ENCODE measurements at places on chromosomes 16 and 17.

DNA sequence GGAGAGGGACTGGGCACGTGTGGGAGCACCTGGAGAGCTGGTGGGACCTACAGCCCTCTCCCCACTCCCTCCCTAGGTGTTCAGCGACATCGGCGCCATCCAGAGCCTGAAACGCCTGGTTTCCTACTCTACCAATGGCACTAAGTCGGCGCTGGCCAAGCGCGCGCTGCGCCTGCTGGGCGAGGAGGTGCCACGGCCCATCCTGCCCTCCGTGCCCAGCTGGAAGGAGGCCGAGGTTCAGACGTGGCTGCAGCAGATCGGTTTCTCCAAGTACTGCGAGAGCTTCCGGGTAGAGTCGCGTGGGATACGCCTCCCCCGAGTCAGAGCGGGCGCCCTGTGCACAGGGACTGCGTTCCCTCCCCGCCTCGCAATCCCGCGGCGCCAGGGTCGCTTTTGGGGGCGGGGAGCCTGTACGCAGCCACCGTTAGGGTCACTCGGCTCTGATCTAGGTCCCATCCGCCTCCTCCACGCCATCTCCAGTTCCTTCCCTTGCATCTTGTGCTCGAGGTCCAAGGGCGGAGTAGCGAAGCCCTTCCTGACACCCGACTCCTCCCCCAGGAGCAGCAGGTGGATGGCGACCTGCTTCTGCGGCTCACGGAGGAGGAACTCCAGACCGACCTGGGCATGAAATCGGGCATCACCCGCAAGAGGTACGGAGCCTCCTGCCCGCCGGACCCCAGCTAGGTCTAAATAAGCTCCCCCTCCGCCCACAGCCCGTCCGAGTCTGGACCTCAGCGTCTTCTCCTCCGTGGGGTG lies 13.0 kb downstream of the SARM1 start:
- peak; percentile 76 for DNase-seq

- DNase-seq: no peak
These were observed 10.2 kb downstream of the MYO19 start for GRCh38 chr17:36524428-36524876.

GRCh38 chr16:12119562-12119961 lies 143.0 kb downstream of the SNX29 start:
- no peak for DNase-seq

DNA sequence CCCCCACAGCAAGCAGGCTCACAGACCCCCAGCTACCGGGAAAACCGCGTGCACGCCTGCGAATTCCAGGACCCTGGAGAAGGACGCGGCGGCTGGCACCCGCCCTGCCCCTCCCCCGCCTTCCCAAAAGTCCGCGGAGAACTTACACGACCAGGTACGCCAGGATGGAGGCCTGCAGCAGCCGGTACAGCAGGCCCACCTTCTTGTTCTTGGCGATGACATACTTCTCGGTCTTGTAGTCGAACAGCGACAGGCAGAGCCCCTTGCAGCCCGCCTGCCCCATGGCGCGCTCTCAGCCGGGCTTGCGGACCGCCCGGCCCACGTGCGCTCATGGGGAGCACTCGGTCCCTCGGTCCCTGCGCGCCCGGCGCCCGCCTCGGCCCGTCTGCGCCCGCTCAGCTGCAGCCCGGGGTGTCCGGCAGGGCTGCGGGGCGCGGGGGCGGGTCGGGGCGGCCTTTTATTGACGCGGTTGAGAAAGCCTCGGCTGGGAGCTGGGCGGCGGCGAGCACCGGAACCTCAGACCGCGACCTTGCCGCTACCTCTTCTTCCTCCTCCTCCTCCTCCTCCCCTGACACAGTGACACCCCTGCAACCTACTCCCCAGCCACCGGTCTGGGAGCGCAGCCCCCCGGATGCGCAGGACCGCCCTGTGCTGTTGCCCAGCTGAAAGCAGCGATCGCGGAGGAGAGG lies at the start of gene P2RX5:
P2RX5 (minus strand) TSS at position 433 of the 689 bp plus-strand sequence; CDS start at position 283, 150 bp downstream.
- peak; percentile 15 for DNase-seq

GRCh38 chr17:63487014-63487339 lies 10.1 kb downstream of the ACE start:
- DNase-seq: no peak

GRCh38 chr17:33725675-33726271 lies 432.7 kb upstream of the ASIC2 start:
- no peak for DNase-seq

DNA sequence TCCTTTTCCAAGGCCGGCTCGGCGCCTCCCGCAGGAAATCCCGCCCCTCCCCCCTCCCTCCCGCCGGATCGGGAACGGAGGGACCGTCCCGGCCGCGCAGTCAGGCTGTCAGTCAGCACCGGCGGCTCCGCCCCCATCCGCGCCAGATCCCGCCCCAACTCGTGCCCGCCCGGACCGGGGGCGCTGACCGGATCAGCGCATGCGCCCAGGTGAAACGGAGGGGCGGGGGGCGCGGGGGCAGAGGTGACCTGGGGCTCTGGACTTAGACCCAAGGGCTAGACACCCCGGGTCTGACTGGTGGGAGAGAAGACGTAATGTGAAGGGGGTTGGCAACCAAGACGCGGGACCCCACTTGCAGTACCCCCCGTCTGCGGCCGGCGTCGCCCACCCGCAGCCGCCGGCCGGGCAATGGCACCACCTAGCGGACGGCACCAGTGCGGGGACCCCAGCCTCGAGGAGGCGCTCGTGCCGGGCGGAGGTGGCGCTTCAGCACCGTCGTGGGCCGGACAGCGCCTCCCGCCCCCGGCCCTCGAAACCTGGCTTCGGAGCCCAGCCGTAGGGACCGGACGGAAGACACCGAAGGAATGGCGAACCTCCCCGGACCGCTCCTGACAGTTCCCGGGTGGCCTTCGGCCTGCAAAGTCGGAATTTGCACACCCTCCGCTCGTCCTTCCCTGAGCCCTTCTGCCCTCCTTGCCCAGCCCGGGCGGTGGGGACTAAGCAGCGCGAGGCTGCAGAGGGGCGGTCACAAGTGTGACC lies at the start of gene CASKIN2:
CASKIN2 (minus strand) TSS at position 42 of the 759 bp plus-strand sequence. CDS start 1,733 bp downstream, outside the sequence.
- peak; percentile 70 for DNase-seq

GRCh38 chr16:89417352-89417751 lies 73.0 kb downstream of the ANKRD11 start:
- no peak for DNase-seq

GRCh38 chr17:58913971-58914769 lies 158.5 kb downstream of the PPM1E start:
- no peak for DNase-seq

DNA sequence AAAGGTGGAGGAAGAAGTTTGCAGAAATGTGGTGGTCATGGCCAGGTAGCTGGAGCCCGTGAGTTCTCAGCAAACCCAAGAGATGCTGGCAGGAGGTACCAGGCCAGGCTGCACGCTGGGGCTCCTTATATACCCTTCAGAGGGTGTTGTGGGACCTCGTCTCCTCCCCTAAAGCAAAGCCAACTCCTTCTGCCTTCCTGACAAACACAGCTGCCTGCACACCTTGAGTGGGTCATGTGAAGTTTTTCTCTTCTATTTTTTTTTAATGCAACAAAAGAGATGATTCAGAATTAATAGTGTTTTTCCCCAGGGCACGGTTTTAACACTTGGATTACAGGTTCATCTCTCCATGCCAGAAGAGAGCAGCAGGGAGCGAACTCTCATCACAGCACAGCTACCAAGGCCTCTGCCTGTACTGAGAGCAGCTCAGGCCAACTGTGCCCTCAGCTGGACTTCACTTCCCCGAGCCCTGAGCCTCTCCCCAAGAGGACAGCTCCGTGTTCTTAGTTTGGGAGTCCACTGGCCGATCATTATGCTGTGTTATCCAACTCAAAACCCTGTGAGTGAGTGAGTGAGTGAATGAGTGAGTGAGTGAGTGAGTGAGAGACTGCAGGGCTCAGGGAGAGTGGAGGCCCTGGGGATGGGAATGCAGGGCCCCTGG lies at the start of gene KRT15:
KRT15 (minus strand) TSS at position 102 of the 661 bp plus-strand sequence; CDS start at position 39, 63 bp downstream.
- no peak for DNase-seq

DNA sequence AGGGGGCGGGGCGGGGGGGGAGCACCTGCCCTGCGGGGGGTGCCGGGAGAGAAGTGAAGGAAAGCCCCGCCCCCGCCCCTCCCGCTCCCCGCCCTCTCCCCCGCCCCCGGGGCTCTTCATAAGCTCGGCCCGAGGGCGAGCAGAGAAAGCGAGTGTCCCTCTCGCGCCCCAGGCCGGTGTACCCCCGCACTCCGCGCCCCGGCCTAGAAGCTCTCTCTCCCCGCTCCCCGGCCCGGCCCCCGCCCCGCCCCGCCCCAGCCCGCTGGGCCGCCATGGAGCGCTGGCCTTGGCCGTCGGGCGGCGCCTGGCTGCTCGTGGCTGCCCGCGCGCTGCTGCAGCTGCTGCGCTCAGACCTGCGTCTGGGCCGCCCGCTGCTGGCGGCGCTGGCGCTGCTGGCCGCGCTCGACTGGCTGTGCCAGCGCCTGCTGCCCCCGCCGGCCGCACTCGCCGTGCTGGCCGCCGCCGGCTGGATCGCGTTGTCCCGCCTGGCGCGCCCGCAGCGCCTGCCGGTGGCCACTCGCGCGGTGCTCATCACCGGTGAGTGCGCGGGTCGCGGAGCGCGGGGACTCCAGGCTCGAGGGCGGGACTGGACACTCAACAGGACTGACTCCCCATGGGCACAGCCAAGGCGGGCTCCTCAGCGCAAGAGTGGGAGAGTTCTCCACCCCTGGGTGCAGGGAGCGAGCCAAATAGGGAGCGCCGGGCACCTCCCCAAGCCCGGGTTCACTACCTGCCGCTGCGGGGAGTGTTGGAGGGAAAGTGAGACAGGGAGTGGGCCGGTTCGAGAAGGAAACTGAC lies at the start of gene HSD11B2:
HSD11B2 (plus strand) TSS at position 145 of the 798 bp plus-strand sequence; CDS start at position 273, 128 bp downstream.
- peak; percentile 11 for DNase-seq

- DNase-seq: no peak
These were observed 129.8 kb downstream of the NTN1 start for GRCh38 chr17:9151091-9151490.

- no peak for DNase-seq
These were observed 38.4 kb downstream of the HIC1 start for GRCh38 chr17:2093349-2093748.
